ENCODE measurements at places on chromosomes 7 and 10.

DNA sequence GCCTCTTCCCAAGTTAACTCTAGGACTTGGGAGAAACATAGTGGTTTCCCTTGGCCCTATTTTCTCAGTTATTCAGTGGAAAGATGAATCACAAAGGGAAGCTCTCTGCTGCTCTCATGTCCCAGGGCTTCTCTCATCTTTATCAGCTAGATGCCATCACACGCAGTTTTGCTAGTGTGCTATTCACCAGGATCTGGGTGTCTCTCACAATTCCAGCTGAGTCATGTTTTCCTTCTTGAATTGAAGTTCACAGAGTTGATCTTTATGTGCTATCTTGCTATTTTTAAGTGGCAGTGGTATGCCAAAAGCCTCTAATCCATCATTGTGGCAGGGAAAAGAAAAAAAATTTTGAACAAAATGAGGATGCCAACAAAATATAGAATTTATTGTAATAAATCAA is 101.3 kb downstream of the TWIST1 start:
- DNase-seq, result no peak

- no peak for DNase-seq
These were observed 27.9 kb downstream of the ASB13 start for GRCh38 chr10:5638494-5638893.

- no peak for DNase-seq
These were observed 936.6 kb downstream of the NRG3 start for GRCh38 chr10:82811621-82812020.

- no peak for DNase-seq
These were observed 8.4 kb upstream of the C10orf71 start for GRCh38 chr10:49290607-49291006.

DNA sequence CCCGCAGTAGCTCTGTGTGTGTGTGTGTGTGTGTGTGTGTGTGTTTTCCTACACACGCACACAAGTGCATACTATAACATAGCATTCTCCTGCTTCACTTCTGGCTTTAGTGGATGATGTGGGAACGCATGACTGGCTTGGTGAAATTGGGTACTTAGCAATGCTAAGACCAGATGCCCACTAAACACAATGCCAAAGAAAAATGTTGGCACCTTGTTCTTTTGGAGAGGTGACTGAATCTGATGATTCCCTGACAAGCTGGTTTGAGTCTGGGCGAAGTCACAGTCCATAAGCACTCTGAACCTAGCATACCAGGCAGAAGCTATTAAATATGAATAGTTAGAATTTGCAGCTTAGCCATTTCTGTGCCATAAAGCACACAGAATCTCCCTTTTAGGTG is 68.0 kb upstream of the CDCA7L start:
- no peak for DNase-seq

DNA sequence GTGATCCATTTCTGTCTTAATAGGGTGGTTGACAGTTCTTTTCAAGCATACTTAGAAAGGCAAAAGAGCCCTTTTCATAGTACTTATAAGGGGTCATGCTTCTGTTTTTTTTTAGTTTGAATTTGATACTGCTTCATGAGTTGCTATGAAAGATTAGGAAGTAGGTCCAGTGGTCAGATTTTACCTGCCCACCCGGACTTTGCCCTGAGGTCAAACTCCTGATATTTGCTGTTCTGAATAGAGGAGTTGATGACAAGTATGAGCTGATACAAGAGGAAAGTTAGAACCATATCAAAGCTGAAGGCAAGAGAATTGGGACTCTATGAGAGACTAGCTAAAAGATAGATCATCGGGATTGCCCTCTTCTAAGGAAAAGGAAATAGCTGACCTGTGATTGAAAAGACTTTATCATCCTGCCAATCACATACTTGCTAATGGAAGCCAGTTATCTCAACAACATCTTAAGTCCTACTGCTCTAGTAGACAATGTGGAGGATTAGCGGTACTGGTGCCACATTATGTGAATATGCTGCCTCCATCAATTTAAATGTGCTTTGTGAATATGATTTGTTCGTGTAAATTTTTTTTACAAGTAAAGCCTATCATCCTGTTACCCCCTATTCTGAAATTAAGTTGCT is 37.5 kb upstream of the CYP26C1 start:
- DNase-seq, result no peak

DNA sequence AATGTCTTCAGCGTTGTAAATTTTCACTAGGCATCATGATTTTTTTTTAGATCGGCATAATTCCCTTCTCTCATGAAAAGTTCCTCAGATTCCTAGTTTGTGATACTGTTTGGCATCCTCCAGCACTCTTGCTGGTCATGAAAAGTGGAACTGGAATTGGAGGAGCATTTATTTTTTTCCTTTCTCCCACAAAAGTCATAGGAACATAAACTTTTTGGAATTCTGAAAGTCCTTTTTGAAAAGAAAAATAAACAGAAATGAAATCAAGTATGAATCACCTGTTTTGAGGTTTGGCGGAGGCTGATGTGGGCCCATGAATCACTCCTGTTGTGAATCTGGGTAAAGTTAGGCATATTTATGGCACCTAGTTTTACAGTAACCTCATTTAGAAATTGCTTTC is 17.7 kb downstream of the CACNB2 start:
- peak; percentile 37 for DNase-seq

DNA sequence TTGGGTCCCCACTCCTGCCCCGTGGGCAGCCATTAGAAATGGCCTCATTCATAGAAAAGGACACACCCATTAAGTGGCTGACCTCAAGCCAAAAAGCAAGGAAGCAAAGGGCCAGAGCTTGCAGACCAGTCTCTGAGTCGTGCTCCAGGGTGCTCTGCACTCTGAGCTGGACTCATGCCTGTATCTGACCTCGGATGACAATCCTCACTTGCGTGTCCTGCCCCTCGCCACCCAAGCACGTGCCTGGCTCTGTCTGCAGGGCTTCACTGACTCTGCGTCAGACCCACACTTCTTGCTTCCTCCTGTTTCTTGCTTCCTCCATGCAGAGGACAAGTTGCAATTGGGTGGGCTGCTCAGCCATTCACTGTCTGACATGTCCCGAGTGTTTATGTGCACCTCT is 138.8 kb downstream of the OAT start:
- DNase-seq, result no peak

DNA sequence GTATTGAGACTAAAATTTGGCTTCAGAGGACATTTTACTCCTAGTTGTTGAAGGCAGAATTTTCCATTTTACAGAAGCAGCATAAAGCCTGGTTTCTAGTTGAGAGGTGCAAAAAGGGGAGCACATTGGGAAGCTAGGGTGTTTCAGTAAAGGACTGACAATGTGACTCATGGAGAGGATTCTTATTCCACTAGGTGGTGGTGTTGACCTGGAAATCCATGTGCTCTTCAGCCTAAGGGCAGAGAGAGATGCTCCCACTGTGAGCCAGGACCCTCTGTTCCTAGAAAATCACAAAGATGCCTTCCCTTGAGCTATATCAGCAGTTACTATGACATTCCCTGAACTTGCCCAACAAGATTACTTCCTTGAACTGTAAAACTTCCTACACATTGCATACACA is 687.8 kb downstream of the IPMK start:
- peak; percentile 3 for DNase-seq

- peak; percentile 20 for DNase-seq
These were observed 21.8 kb downstream of the RPA3 start for GRCh38 chr7:7696458-7697119.

- DNase-seq, result no peak
These were observed 6.1 kb downstream of the ZNF398 start for GRCh38 chr7:149153346-149153745.

DNA sequence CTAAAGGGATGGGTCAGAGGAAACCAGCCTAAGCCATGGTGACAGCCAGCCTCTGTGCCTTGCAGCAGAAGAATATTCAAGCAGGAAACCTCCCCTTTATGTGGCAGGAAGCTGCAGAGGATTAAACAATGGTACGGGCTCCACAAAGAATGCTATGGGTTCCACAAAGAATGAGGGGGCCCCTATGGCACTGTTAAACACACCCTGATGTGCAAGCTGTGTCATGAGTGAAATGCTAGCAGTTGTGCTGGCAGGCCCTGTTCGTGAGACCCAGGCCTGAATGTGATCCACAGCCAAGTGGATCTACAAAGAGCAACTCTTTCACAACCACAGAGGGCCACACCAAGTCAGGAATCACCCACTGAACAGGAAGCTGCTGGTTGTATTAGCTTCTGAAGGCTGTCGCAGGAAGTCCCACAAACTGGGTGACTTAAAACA is 68.9 kb downstream of the MYOF start:
- no peak for DNase-seq

DNA sequence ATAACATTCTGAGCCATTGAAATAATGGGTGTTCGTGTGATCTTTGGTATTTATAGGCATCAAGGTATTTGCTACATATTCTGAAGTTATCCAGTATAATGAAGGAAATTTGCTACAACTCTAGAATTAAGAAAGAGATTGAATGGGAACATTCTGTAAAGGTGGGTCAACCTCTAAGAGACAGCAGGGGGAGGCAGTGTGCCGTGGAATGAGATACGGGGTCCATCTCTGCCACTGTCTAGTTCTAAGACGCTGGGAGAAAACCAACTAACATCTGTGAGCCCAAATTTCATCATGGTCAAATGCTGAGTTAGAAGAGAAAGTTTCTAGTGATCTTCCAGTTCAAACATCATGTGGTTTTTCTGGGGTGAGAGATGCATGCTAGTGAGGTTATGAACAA is 368.9 kb downstream of the SORCS1 start:
- DNase-seq, result no peak

DNA sequence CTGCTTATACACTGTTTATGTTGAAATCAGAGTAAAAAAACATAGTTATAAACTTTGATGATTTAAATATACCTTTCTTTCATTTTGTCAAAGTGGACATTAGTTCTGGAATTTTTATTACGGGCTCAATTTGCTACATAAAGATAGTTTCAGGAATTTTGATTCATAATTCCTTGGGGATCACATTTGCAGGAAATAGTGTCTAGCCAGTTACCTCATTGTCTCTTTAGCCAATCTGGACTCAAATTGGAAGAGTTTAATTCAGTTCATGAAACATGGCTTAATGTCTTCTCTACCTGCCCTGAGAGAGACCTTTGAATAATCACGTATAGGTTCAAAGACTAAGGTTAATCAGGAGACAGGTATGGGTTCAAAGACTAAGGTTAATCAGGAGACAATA is 262.6 kb downstream of the HGF start:
- DNase-seq, result no peak

All from AG08396 (cell line).